T-helper 9 cell (primary cell): ENCODE measurements at places on chromosomes 16 and 17.

DNA sequence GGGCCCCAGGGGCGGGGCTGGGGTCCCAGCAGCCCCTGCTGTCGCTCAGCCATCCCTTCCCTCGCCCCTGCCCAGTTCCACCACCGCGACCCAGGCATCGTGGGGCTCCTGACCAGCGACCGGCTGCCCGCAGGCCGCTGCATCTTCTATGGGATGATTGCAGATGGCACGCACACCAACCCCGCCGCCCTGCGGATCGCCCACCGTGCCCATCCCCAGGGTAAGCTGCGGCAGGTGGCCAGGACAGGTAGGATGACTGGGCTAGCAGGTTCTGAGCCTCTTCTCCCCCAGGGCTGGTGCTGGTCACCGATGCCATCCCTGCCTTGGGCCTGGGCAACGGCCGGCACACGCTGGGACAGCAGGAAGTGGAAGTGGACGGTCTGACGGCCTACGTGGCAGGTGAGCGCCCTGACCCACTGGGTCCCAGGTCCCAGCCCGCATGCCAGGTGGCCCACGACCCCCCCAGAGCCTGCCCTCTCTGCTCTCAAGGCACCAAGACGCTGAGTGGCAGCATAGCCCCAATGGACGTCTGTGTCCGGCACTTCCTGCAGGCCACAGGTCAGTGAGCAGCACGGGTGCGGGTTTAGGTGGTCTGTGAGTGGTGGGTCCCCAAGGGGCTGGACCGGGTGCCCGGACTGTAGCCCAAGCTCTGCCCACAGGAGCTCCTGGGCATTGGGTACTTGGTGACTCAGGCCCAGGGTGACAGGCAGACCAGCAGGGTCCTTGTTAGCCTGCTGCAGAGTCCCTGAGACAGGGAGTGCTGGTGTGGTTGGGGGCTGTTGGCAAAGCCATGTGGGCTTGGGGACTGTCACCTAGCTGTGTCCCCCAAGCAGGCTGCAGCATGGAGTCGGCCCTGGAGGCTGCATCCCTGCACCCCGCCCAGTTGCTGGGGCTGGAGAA lies 2.8 kb downstream of the CEMP1 start:
- DNase-seq: no peak

DNA sequence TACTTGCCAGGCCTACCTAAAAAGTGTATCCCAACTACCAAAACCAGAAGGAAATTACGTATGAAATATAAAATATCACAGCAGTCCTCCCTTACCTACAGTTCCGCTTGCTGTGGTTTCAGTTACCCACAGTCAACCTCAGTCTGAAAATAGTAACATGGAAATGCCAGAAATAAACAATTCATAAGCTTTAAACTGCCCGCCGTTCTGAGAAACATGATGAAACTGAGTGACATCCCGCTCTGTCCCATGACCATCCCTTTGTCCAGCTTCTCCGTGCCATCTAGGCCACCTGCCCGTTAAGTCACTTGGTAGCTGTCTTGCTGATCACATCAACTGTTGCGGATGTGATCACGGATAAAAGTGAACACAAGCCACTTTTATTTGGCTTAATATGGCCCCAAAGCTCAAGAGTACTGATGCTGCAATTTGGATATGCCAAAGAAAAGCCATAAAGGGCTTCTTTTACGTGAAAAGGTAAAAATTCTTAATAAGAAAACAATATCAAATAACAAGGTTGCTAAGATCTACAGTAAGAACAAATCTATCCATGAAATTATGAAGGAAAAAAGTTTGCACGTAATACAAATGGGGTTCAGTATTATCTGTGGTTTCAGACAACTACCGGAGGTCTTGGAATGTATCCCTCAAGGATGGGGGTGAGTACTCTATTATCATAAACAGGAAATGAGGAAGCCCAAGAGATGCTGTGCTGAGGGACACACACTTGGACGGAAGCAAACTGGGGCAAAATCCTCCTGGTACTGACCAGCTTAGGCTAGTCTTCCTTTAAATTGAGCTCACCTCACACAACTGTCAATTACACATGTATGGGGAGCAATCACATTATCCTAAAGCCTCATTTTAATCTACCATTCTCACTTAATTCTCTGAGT lies 8.2 kb downstream of the USP22 start:
- peak; percentile 13 for DNase-seq

DNA sequence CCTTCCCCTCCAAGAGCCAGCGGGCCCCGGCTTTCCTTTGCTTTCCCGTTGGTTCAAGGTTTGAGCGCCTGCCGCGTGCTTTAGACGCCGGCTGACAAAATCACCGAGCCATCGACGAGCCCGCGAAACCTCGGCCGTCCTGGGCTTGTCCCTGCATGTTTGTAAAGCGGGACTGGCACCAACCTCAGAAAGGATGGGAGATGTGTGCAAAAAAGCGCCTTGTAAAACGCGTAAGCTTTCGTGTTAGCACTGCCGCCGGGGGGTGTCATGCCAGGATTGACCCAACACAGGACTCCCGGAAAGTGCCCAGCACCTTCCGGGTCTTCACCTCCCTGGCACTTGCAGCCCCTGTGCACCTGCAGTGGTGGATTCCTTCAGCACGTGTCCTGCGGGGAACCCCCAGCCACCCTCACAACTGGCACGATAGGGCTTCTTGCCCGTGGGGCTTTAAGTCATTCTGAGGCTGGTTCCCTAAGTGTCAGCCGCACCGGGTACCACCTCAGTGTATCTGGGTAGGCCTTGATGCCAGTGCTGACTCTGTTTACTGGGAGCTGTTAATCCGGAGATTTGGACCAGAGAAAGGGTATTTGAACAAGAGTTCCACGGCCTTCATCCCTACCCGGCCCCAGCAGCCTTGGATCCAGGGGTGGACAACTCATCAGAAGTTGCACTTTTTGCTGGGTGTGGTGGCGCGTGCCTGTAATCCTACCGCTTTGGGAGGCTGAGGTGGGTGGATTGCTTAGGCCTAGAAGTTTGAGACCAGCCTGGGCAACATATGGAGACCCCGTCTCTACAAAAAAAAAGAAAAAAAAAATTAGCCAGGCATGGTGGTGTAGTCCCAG lies 817 bp downstream of the NDUFAF8 start:
- DNase-seq: peak; percentile 13

DNA sequence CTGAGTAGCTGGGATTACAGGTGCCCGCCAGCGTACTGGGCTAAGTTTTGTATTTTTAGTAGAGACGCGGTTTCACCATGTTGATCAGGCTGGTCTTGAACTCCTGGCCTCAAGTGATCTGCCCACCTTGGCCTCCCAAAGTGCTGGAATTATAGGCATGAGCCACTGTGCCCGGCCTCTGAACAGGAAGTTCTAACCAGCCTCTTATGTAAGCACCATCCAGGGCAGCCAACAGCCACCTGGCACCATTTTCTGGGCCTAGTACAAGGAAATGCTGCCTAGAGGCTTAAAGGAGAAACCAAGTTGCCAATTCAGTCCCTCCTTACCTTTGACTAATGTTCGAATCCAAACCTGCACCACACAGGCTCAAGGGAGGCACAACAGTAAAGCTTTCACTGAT lies 8.5 kb upstream of the SLC39A11 start:
- no peak for DNase-seq

GRCh38 chr17:42759982-42760651 lies 910 bp upstream of the RAMP2 start:
- no peak for DNase-seq

DNA sequence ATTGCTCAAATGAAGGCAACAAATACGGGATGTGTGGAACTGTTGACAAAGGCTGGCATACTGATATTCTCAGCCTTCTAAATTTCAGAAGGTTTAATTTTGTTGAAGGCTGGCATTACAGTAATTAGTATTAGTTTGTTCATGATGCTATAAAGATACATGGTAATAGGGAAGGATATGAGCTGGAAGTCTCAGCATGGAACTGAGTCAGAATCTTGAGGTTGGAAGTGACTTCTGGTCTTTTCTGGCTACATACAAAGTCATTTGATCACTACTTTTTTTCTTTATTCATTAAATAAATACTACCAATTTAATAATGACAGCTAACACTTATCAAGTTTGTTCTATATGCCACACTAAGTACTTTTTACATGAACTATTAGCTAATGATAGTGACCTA lies 22.6 kb downstream of the RABEP1 start:
- no peak for DNase-seq
